Activated T-helper 1 cell treated with anti-CD3 and anti-CD28 coated beads, Interleukin-12 subunit alpha, Interleukin-12 subunit beta, Interleukin-2, Interleukin-4 antibody, amounts not matched to agents 30 ng/mL and 10 ng/mL and 1 ng/mL, durations not matched to agents 14 hours and 24 hours and 36 hours (primary cell): ENCODE measurements at places on chromosomes 3 and 15.

GRCh38 chr3:133829310-133829707 is 23.7 kb downstream of the SRPRB start:
- H3K4me3 ChIP-seq: no peak overlapping the region
- no peak for DNase-seq
- peaks cover 7% of the 10 kb centered on the region for H3K36me3 ChIP-seq
- no peaks in the 10 kb centered on the region for H3K4me1 ChIP-seq
- no peaks in the 10 kb centered on the region for H3K27me3 ChIP-seq
- no peak overlapping the region for H3K27ac ChIP-seq

DNA sequence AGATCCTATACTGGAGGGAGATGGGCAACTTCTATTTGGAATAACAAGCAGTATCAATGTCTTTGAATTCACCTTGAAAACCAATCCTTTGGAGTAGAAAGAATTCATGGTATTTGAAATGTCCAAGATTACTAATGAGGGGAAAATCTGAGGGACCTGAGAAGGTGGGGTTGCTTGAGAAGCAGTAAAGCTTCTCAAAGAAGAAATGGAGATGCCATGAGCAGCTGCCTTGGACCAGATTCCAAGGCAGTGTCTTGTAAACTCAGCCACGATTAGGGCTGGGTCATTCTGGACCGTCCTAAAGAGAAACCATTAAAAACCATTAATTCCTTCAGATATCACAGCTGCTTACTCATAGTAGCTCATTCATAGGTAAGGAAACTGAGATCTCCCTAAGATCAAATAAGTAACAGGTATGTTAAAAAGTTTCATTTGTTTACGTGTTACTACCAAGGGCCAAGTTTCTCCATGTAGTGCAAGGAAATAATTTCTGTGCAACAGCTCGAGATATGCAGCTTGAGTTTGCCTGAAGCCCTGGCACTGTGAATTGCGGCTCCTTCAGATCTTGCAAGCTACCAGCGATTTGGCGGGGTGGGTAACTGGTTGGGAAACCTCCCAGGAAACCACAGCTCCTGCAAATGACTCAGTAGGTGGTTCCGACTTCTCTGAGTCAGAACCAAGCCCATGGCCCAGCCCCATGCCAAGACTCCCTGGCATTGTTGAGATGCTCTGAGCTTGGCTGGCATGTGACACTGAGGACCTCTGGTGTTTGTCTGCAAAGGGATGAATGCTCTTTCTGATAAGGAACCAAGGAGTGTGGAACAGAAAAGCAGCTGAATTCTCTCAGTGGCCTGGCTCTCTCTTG is 296.8 kb downstream of the RORA start:
- H3K4me1 ChIP-seq: peaks cover 19% of the 10 kb centered on the region
- peak; percentile 34 for DNase-seq
- H3K36me3 ChIP-seq: no peaks in the 10 kb centered on the region
- H3K4me3 ChIP-seq: no peak overlapping the region
- no peak overlapping the region for H3K27ac ChIP-seq

GRCh38 chr3:172586436-172586835 is 63.2 kb upstream of the TNFSF10 start:
- DNase-seq: no peak
- H3K27ac ChIP-seq: peak overlapping the region; percentile 75
- H3K4me3 ChIP-seq: no peak overlapping the region

GRCh38 chr3:61667814-61668213 is 106.4 kb downstream of the PTPRG start:
- no peaks in the 10 kb centered on the region for H3K27me3 ChIP-seq
- H3K36me3 ChIP-seq: no peaks in the 10 kb centered on the region
- no peak overlapping the region for H3K27ac ChIP-seq
- DNase-seq: no peak
- H3K4me1 ChIP-seq: no peaks in the 10 kb centered on the region

DNA sequence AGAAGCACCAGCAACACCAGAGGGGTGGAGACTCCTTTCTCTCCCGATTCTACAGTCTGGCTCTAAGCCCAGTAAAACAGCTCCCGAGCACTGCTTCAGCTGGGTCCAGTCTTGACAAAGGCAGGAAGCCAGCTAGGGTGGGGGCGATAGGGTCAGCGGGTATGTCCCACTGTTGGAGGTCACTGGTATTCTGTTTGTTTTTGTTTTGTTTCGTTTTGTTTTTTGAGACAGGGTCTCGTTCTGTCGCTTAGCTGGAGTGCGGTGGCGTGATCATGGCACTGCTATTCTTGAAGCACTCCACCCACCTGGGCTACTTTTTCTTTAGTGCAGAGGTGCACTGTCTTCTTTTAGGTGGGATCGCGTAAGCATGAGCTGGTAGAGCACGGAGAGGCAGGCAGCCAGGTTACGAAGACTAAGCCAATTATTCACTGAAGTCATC is 16.3 kb downstream of the GCSAM start:
- H3K4me1 ChIP-seq: peaks cover 48% of the 10 kb centered on the region
- H3K36me3 ChIP-seq: peaks cover 39% of the 10 kb centered on the region
- no peak overlapping the region for H3K27ac ChIP-seq
- no peaks in the 10 kb centered on the region for H3K27me3 ChIP-seq
